Breast epithelium (tissue), 4 donors: ENCODE measurements at places on chromosomes 1 and 21. TPM values are rescaled to one million over a fixed set of nuclear protein-coding genes. Genes with fewer than 3 reads are reported as not detected.
A peak's percentile ranks its signal among the peaks of the same experiment; 100 is the strongest.

Gene HES3
- not detected for total RNA-seq

Gene DDX59
- 24.2 TPM for total RNA-seq

Gene MANEAL
- 2.9 TPM for total RNA-seq

DNA sequence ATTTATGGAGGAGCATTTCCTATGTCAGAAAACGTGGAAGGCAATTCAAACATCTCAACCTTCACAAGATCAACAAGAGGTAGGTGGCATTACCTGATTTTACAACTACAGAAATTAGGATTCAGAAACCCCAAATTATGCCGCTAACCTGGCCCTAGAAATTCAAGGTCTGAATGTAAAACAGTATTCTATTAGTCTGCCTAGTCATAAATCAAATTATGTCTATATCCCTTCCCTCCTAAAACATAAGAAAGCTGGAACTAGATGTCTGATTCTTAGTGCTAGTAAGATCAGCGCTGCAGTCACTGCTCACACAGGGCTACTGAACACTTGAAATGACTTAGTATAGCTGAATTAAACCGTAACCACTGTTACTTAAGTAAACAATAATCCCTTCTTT, 1.4 kb downstream of the TOMM20 start:
- H3K4me3 ChIP-seq = peak overlapping the region; percentile 71
- no peak for DNase-seq
- no peak overlapping the region for H3K27ac ChIP-seq
- H3K36me3 ChIP-seq = peaks cover 5% of the 10 kb centered on the region
- no peaks in the 10 kb centered on the region for H3K27me3 ChIP-seq

GRCh38 chr21:33256019-33256418, 10.1 kb upstream of the IL10RB start:
- no peaks in the 10 kb centered on the region for H3K36me3 ChIP-seq
- H3K4me1 ChIP-seq = no peaks in the 10 kb centered on the region
- H3K27me3 ChIP-seq = no peaks in the 10 kb centered on the region
- no peak for DNase-seq

DNA sequence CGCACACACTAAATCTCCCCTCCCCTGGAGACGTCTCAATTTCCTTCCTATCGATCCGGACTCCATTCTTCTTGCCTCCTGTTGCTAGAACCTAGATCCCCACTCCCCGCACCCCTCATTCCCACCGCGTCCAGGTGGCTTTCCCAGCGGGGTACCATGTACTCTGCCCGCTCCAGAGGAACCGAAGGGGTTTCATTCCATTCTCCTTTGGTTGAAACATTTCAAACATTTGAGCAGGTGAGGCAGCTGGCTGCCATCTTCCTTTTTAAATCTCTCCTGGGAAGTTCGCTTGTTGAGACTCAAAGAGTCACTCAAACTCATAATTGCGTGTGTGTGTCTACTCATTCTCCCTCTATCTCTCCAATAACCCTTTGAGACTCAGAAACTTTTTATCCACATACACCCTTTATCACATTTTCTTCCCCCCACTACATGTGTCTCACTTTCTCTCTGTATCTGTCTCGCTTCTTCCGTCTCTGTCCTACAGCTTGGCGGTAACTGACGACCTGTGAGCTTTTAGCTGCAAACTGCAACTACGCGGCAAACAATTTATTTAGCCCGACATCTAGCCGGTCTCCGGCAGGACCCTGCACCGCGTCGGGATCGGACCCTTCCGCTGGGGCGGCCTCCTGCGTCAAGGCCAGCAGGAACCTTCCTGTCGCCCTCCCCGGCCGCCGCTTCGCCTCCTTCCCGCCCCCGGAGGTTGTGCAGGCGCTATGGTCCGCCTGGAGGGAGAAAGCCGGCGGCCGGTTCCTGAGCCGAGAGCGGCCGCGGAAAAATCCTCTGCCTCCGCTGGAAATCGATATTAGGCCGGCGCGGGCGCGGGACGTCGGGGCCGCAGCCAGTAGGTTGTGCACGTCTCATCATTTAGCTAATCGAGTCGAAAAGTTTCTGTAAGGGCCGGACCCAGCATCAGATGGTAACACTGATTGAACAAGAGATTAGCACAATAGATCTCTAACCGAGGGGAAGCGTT, 3.0 kb upstream of the FOXD3 start:
- H3K4me3 ChIP-seq = peak overlapping the region; percentile 27
- H3K36me3 ChIP-seq = no peaks in the 10 kb centered on the region
- no peaks in the 10 kb centered on the region for H3K4me1 ChIP-seq
- no peak overlapping the region for H3K27ac ChIP-seq

DNA sequence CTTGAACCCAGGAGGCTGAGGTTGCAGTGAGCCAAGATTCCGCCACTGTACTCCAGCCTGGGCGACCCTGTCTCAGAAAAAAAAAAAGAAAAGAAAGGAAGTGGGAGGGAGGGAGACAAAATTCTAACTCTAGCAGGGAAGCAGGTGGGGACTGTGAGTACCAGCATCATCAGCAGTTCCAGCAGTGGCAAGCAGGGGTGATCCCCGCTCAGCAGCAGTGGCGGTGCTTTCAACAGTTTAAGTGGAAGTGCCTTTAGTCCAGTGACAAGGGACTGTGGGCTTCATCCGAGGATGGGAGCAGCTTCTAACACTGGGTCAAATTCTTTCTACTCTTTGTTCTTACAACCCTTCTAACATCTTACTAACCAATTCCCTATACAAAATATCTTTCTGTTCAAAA, 858.1 kb upstream of the ADAMTS5 start:
- no peak for DNase-seq
- no peak overlapping the region for H3K27ac ChIP-seq
- H3K4me3 ChIP-seq = no peak overlapping the region
- H3K4me1 ChIP-seq = no peaks in the 10 kb centered on the region
- no peaks in the 10 kb centered on the region for H3K36me3 ChIP-seq

GRCh38 chr1:19949016-19949415, 25.6 kb upstream of the PLA2G2E start:
- no peaks in the 10 kb centered on the region for H3K36me3 ChIP-seq
- no peak overlapping the region for H3K27ac ChIP-seq
